ENCODE measurements at places on chromosomes 12 and 14.

- DNase-seq, result peak; percentile 30
These were observed 281.7 kb upstream of the AMIGO2 start for GRCh38 chr12:47361389-47362021.

GRCh38 chr12:6276956-6277620 is 33.4 kb upstream of the PLEKHG6 start:
- no peak for DNase-seq

DNA sequence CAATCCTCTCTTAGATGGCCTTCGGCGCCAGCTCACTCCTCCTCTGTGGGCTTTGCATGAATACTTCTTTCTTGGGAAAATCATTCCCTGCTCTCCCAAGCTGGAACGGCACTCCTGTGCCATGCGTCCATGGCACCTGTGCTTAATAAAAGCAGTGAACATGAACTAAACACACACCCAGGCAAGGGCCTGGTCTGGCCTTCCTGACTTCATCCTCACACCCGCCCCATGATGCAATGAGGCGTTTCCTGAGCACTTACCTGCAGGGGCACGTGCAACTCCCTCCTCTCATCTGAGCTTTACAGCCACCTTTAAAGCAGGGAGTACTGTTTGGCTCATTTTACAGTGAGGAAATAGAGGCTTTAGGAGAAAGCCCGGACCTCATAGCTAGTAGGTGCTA is 219.8 kb downstream of the SLC41A2 start:
- no peak for DNase-seq

DNA sequence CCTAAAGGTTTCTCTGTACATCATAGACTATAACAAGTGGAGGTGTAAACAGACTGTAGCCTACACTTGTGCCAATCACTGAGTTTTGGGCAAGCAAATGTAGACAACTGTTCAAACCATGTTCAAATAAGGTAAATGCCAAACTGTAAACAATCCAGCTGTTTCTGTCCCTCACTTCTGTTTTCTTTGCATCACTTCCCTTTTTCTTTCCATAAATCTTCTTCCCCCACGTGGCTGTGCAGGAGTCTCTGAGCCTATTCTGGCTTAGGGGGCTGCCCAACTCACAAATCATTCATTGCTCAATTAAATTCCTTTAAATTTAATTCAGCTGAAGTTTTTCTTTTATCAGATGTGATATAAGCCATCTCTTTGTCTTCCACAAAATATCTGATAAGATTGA is 65.1 kb upstream of the CPM start:
- no peak for DNase-seq

DNA sequence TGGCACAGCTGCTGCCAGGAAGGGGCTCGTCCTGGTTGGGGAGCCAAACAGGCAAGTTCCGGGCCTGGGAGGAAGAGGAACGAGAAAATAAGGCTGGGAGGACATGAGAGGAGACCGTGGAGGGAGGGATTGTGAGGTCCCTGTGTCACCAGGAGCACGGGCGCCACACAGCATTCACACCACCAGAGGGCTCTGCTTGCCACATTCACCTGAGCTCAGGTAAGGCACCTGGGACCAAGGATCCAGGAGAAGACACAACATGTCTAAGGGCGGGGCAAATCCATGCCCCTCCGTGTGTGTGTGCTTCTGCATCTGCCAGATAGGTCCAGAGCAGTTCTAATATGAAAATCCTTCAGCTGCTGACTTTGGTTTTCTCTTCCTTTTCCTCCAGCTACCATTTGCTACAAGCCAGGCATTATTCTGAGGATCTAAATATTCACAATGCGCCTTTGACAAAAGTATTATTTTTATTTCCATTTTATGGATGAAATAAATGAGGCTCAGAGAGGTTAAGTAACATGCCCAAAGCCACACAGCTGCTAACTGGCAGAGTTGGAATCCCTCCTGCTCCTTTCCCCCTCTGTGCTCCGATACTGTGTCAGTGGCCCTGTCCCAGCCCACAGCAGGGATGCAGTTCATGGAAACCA is 14.6 kb downstream of the RAPGEF3 start:
- DNase-seq, result peak; percentile 69

GRCh38 chr14:76050797-76051392 is 65.3 kb downstream of the IFT43 start:
- DNase-seq, result peak; percentile 30

- DNase-seq, result no peak
These were observed 1.8 kb upstream of the TESC start for GRCh38 chr12:117100851-117101673.

DNA sequence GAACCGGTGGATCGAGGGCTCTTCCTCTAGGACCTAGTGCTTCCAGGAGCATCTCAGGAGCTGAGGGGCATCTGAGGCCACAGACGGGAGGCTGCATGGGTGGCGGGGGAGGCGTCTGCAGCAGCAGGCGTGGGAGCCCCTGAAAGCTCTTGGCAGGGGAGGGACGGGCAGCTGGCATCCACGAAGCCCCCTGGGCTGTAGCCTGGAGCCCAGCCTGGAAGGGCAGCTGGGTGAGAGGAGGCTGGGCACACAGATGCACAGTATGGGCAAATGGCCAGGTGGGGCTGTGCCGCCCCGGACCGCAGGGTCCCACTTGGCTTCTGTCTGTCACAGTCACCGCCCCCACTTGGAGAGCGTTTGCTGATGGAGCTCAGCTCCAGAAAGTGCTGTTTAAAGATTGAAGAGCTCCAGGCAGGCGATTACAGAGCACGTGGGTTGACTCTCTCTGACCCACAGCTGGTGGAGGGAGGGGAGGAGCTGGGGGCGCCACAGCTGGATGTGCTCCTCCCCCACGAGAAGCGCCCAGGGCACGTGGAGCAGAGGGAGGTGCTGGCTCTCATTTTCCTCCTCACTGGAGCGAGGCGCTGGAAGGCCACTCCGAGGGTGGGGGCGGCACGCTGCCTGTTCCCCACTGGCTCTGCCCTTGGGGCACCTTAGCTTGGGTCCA is 155.0 kb upstream of the C14orf180 start:
- no peak for DNase-seq

- DNase-seq, result no peak
These were observed 74.1 kb downstream of the DUSP6 start for GRCh38 chr12:89278169-89278568.

- DNase-seq, result no peak
These were observed 95.0 kb downstream of the LMNTD1 start for GRCh38 chr12:25458047-25458552.

DNA sequence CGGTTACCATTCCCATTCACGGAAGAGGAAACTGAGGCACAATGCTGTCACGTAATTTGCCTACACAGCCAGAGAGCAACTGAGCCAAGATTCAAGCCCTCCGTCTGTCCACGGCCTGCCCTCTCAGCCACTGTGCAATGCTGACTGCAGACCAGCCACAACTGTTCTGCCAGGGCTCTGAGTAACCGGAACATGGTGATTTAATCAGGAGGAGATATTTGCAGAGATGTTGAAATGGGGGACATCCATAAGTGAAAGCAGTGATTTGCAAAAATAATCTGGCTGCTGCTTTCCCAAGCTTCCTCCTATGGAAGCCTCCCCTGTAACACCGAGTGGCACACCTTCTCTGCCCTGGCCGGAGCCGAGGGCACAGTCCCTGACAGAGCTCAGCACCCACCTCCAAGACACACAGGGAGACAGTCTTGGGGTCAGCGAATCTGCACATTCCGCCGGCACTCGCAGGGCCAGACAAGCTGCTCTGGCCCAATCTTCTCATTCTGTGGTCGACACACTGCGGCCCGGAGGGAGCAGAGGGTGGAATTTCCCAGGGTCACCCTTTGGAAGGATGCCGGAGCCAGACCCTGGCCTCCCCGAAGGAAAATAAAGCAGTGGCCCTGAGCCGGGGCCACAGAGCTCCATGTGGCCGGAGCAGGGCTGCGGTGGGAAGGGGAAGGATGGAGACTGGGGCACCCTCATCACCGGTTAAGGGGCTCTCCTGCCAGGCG is 158.2 kb upstream of the DIO3 start:
- DNase-seq, result no peak

- no peak for DNase-seq
These were observed 33.5 kb upstream of the CIT start for GRCh38 chr12:119910586-119910985.

GRCh38 chr14:20328705-20329104 is 4.4 kb downstream of the CCNB1IP1 start:
- DNase-seq, result no peak

DNA sequence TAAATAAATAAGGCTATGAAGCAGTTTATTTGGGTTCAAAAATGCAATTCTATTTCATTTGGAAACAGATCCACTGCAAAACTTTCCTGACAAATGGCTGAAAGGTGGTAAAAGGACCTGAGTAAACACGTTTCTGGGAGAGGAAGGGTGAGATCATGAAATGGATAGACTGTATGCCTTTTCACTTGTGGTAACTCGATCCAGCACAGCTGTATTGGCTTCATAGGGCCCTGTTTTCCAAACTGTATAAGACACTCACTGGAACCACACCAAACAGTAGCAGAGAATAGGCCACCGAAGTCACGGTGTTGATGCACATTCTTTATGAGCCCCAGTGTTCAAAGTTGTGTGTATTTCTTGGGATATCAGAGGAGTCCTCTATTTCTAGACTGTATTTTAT is 325.2 kb upstream of the DIO2 start:
- DNase-seq, result no peak

GRCh38 chr12:2668816-2669215 is 126.0 kb upstream of the FKBP4 start:
- no peak for DNase-seq

- DNase-seq, result no peak
These were observed 13.1 kb downstream of the TEDC1 start for GRCh38 chr14:105503935-105504692.

- DNase-seq, result no peak
These were observed 614.8 kb downstream of the DIO2 start for GRCh38 chr14:79596551-79596950.

GRCh38 chr12:106070147-106070546 is 68.6 kb downstream of the NUAK1 start:
- DNase-seq, result no peak

DNA sequence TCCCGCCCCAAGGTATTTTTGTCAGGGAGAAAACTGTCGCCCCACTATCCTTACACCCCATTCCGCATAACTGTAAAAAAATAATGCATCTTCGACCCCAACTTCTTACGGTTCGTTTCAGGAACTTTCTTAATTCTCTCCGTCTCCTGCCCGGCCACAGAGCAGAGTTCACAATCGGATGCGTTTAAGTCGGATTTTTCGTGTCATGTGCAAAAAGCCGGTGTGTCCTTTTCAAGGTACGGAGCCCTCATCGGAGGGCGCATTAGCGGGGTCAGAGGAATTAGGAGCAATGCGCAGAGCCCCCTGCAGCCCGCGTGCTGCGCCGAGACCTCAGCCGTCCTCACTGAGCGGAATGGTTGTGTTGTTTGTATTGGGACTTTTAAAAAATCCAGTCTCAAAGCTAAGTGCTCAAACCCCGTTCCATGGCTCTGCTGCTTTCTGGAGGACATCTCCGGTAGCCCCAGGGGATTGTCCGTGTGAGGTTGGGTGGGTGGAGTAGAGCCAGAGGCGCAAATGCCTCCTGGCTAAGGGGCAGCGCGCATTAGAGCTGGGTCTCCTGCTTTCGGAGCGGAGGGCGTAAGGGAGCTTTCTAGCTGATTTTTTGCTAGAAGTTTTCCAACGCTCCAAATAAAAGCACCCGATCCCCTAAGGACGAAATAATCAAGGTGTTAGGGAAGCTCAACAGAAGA is 3.9 kb upstream of the GSC start:
- no peak for DNase-seq

DNA sequence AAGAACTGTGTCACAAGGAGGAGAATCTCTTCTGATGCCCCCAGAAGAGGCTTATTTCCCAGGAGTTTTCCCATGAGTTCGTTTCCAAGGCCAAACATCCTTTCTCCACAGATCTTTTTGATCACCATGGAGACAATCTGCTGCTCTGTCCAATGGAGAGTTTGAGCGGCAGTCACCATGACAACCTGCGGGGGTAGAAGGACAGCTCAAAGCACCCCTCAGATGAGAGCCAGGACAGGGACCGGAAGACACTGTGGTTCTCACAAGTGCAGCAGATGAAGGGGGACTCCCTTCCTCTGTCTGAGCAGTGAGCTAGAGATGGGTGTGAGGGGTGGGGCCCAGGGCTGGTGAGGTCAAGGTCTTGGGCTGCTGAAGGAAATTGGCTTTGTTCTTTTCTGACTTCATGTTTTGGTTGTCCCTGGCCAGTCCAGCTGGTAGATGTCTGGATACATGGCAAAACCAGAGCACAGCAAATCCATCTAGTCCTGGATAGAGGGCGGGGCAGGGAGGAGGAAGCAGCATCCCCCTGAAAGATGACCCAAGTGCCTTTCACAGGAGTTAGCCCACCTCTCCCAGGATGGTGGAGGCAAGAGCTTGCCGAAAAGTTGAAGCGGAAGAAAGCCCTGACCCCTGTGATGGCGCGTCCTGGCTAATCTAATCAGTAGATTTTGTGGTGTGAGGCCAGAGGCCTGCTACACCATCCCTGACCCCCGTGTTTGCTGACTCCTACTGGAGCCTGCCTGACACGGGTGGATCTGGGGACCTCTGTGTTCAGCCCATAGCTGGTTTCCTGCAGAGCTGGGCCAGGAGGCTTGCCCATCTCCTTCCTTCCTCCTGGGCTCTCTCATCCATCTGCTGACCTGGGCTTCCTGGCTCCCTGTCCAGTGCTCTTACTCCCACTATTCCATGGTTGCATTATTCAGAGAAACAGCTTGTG is 24.4 kb downstream of the DHRS2 start:
- no peak for DNase-seq

DNA sequence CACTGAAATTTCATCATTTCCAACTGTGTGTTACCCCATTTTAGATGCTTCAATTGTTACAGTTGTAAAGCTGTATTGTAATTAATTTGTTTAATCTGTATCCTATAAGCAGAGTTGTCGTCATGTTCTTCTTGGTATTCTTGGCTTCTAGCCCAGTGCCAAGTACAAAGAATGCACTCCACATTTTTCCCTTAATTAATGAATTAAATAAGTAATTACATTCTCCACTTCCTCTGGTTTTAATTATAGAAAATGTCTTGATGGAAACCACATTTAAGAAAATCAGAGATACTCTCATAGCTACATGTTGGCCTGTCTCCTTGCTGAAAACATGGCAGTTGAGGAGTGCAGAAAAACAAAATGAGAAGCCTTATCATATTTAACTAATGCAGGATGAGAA is 746 bp downstream of the DNAI7 start:
- DNase-seq, result no peak

GRCh38 chr12:89556976-89557375 is 31.1 kb upstream of the POC1B start:
- DNase-seq, result no peak

- DNase-seq, result no peak
These were observed 444.4 kb upstream of the ATP2B1 start for GRCh38 chr12:90152897-90153624.
